Central memory CD8-positive, alpha-beta T cell (primary cell): ENCODE measurements at places on chromosomes 4 and X.
A peak's percentile ranks its signal among the peaks of the same experiment; 100 is the strongest.

- no peak for DNase-seq
Observed at GRCh38 chr4:10123227-10124101, 6.9 kb upstream of the WDR1 start.

DNA sequence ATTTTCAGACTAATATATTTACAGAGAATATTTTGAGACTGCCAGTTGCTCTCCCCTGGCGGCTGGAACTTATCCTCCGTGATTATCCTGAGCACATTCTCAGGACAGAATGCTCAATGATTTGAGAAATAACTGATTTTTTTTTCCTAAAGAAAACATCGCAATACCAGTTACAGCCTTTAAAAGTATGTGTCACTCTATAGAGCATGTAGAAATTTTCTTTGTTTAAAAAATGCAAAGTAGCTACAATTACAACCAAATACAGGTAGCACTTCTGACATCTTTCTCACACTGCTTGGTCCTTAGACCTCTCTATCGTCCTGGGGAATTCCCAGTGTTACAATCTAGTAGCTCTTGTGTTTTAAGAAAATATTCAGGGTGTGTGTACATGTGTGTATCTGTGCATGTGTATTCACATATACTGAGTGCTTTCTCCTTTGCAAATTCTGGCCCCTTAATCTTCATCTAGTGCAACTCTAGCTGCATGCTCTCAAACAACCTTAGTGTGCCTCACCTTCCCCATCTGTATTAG is 13.8 kb downstream of the APBB2 start:
- DNase-seq, result no peak

DNA sequence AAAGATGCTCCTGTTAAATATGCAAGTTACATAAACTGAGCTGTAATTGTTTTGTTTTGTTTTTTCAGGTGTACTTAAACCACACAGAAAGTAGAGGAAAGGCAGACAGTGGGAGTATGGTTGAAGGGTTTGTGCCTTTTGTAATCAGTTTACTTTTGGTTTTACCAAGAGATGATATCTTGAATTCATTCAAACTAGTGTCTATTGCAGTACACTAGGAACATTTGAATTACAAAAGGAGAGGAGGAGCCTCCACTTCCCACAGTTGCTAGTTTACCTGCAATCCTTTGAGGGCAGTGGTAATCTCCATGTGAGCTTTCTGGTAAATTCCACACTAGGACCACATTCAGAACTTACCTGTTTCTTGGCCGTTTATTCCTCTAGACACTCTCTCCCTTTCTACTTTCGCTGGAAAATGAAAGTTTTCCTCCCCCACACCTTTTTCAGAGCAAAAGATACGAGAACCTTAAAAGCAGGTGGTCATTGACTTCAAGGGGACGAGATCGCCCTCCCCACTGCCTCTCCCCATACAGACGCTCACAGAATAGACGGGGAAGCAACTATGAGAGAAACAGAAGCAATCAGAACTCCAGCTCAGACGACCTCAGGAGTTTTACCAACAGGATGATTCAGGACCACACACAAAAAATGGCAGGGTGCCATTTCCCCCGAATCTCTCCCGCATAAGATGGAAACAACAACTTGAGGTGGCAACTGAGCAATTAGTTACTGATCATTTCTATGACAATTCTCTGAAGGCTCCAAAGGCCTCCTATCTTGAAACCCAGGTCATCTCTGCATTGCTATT is 3.3 kb downstream of the RBM47 start:
- DNase-seq, result no peak

- no peak for DNase-seq
Observed at GRCh38 chrX:9848718-9849479, 62.7 kb downstream of the SHROOM2 start.

GRCh38 chr4:973431-974397 is at the start of gene DGKQ:
DGKQ (minus strand) TSS chr4:973569; CDS start chr4:973482, 87 bp downstream.
- DNase-seq, result peak; percentile 83

GRCh38 chr4:14920237-14920636 is 82.0 kb upstream of the CPEB2 start:
- DNase-seq, result no peak
